ENCODE measurements at places on chromosomes 13 and 19.

GRCh38 chr19:1089126-1089771 is 5.9 kb downstream of the POLR2E start:
- H3K27ac ChIP-seq: no peak overlapping the region
- no peaks in the 10 kb centered on the region for H3K36me3 ChIP-seq
- no peaks in the 10 kb centered on the region for H3K27me3 ChIP-seq
- H3K4me3 ChIP-seq: no peak overlapping the region
- no peak for DNase-seq

DNA sequence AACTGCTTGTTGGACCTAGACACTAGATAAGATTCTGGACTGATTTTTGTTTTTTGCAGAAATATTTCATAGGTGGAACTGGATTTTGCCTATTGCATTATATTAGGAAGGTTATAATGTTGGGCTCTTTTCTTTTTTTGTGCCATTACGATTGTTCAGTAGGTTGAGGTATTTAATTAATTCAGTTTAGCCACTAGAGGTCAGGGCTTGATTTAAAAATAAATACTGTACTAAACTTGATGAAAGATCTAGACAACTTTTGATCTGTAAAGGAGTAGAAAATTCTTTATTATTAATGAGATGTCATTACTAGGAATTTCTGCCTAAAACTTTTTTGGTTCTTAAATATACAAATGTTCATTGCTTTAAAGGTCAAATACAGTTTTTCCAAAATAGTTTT is 15.2 kb upstream of the SUPT20H start:
- no peaks in the 10 kb centered on the region for H3K27me3 ChIP-seq
- H3K36me3 ChIP-seq: no peaks in the 10 kb centered on the region
- no peak for DNase-seq
- no peak overlapping the region for H3K27ac ChIP-seq
- no peak overlapping the region for H3K4me3 ChIP-seq

- no peak overlapping the region for H3K4me3 ChIP-seq
- no peaks in the 10 kb centered on the region for H3K36me3 ChIP-seq
- no peaks in the 10 kb centered on the region for H3K4me1 ChIP-seq
- peak overlapping the region; percentile 61 for H3K27ac ChIP-seq
These were observed 229.1 kb downstream of the KCNRG start for GRCh38 chr13:50244355-50244712.

GRCh38 chr13:79796136-79796535 is 315.2 kb downstream of the NDFIP2 start:
- no peak overlapping the region for H3K4me3 ChIP-seq
- no peaks in the 10 kb centered on the region for H3K27me3 ChIP-seq
- H3K4me1 ChIP-seq: no peaks in the 10 kb centered on the region
- H3K36me3 ChIP-seq: no peaks in the 10 kb centered on the region
- no peak overlapping the region for H3K27ac ChIP-seq
- no peak for DNase-seq

DNA sequence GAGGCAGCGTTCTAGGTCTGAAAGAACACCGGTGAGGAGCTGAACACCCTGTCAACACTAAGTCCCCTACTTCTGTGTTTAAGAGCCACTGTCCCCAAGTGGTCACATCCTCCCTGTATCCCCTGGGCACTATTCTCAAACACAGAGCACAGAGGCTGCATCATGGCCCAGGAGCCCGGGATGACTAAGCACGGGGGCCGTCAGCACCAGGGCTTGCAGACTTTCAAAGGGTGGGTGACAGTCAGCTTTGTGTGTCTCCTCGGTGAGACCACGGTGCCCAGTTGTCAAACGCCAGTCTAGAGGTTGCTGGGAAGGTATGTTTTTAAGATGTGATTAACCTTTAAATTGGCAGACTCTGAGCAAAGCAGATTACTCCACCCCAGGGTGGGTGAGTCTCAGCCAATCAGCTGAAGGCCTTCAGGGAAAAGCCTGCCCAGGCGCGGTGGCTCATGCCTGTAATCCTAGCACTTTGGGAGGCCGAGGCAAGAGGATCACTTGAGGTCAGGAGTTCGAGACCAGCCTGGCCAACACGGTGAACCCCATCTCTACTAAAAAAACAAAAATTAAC is 8.0 kb downstream of the MAP2K2 start:
- H3K27ac ChIP-seq: no peak overlapping the region
- no peaks in the 10 kb centered on the region for H3K27me3 ChIP-seq
- no peaks in the 10 kb centered on the region for H3K4me1 ChIP-seq
- H3K4me3 ChIP-seq: no peak overlapping the region
- no peak for DNase-seq
- no peaks in the 10 kb centered on the region for H3K36me3 ChIP-seq
